ENCODE measurements at places on chromosomes 3 and 15. TPM values are rescaled to one million over a fixed set of nuclear protein-coding genes. Genes with fewer than 3 reads are reported as not detected.

Gene TRANK1
- total RNA-seq: 7.7 TPM

Gene EPHA3
- not detected for total RNA-seq

Gene FGD5
- 84.3 TPM for total RNA-seq

Gene SECISBP2L
- 32.1 TPM for total RNA-seq

Gene CHST13
- total RNA-seq: not detected

Gene STARD9
- 4.8 TPM for total RNA-seq

Gene GOLGA8H
- total RNA-seq: 2.0 TPM

Gene DLEC1
- total RNA-seq: not detected

Gene C3orf18
- 3.5 TPM for total RNA-seq

Gene TMEM108
- 0.40 TPM for total RNA-seq

Gene DUOXA2
- total RNA-seq: not detected

Gene HERC2
- total RNA-seq: 84.9 TPM

Gene CDCP1
- total RNA-seq: 3.7 TPM

Gene A4GNT
- total RNA-seq: not detected

Gene GPR149
- total RNA-seq: not detected

Gene LRRC15
- not detected for total RNA-seq

Gene SLTM
- 48.1 TPM for total RNA-seq

Gene CASR
- not detected for total RNA-seq

Gene CHL1
- total RNA-seq: not detected

Gene ZSCAN29
- 14.6 TPM for total RNA-seq
